Activated T-cell treated with anti-CD3 and anti-CD28 coated beads for 24 hours (primary cell): ENCODE measurements at places on chromosomes 4 and X.

DNA sequence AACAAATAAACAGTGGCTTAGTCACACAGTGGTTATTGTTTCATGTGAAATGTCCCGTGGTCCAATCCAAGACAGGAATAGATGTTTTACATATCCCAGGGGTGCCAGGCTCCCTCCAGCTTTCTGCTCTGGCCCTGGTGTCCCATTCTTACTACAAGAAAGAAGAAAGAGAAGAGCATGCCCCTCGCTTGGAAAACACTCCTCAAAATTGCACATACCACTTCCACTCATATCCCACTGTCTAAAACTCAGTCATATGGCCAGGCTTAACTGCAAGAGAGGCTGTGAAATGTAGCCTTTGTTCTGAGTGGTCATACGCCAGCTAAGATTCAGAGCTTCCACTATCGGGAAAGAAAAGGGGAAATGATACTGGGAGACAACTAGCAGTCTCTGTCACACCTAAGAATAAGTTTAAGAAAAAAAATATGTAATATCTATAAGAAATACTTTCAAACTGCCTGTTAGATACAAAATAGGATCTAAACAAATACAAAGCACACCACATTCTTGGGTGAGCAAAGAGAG is 306.8 kb upstream of the FAM241A start:
- DNase-seq = no peak

GRCh38 chr4:56271131-56271530 is 116.2 kb downstream of the AASDH start:
- DNase-seq = no peak

DNA sequence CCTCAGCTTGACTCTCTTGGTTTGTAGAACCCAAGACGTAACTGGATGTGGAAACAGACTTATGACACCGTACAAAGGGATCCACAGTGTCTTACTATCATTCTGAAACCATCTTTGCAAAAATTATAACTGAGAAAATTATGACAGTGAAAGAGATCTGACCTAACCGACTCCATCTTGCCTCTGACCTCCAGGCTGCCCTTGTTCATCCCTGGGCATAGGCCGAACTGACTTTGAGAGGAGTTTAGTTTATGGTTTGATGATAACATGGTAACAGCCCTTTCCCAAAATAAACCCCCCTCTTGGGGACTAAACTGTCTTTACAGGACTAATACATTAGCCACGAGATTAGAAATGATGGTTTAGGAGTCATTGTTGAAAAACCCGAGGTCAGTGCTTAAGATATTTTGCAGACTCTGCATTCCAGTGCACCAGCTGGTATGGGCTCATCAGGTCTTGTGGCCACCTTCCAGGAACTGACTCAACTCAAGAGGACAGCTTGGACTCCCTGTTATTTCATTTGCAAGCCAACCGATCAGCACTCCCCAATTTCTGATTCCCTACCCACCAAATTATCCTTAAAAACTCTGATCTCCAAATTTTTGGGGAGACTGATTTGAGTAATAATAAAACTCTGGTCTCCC is 49.6 kb downstream of the CASP3 start:
- no peak for DNase-seq

- DNase-seq = peak; percentile 11
Measured at GRCh38 chr4:7194251-7195140, 2.2 kb downstream of the SORCS2 start.

DNA sequence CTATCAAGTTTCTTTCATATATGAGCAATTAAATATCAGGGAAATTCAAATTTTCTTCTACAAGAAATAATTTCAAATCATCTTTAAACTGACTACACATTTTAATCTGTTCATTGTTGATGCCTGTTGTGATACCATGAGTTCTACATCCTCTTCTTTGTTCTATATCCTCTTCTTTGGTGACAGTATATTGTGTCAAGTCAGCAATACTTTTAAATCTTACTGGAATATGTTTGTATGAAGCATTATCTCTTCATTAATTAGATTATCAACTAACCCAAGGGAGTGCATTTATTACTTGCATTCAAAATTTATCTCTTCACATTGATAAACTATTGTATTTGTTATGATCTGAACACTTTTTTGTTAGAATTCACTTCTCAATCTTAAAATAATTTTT is 275.0 kb upstream of the INTU start:
- DNase-seq = no peak

- DNase-seq = no peak
Measured at GRCh38 chr4:151962138-151962823, 201.5 kb upstream of the GATB start.

GRCh38 chrX:125681058-125681457 is 361.4 kb downstream of the TEX13C start:
- no peak for DNase-seq

DNA sequence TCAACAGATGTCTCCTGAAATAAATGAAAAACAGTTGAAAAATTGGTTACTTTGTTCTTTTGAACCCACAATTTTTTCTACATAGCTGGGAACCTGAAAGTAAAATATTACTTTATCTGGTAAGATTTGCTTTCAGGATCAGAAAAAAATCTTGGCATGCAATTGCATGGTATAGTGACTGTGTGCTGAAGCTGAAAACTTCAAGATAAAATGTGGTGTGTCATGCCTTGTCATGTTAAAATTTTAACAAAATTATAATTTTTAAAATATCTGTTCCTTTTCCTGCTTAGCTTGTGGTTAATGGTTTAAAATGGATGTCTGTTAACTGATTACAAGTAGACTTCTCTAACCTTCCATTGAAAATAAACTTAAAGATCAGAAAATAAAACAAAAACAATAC is 904.8 kb downstream of the PDHA2 start:
- DNase-seq = no peak

- no peak for DNase-seq
Measured at GRCh38 chr4:142091691-142092182, 455.4 kb downstream of the IL15 start.

DNA sequence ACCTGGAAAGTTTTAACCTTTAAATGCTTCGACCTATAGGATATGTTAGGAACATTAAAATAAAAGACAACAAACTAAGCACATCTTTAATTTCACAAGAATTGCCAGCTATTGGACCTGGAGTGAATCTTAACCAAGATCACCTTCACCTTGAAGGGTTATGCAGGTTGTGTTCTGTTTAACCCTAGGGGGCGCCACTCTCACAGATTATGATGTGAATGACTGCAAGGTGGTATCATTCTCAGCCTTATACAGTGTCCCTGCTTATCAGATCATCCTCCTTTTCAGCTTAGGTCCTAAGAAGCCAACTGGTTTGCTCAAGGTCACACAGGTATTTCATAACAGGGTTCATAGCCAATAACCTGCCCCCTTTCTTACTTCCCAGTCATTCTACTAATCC is 23.5 kb downstream of the INTS6L start:
- DNase-seq = peak; percentile 4

GRCh38 chrX:68133181-68133580 is 300.1 kb downstream of the OPHN1 start:
- DNase-seq = no peak

- no peak for DNase-seq
Measured at GRCh38 chrX:18537524-18537923, 112.1 kb downstream of the CDKL5 start.

GRCh38 chr4:159305129-159305528 is 202.2 kb downstream of the RAPGEF2 start:
- no peak for DNase-seq

DNA sequence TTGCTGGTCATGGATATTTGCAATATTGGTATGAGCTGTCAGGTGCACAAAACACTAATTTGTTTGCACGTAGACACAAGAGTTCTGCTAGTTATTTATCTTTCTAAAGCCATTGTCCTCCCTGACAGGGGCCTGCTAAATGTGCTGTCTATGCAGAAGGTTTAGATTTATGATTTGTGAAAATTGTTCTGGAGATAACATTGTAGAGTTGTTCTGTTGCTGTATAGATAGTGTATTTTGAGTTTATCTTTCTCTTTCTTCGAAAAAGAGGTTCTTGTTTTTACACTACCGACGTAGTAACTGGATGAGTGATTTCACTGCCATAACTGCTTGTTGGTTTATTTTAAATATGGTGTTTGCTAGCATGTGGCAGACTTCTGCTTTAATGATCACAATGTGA is 28.5 kb upstream of the FGG start:
- no peak for DNase-seq

DNA sequence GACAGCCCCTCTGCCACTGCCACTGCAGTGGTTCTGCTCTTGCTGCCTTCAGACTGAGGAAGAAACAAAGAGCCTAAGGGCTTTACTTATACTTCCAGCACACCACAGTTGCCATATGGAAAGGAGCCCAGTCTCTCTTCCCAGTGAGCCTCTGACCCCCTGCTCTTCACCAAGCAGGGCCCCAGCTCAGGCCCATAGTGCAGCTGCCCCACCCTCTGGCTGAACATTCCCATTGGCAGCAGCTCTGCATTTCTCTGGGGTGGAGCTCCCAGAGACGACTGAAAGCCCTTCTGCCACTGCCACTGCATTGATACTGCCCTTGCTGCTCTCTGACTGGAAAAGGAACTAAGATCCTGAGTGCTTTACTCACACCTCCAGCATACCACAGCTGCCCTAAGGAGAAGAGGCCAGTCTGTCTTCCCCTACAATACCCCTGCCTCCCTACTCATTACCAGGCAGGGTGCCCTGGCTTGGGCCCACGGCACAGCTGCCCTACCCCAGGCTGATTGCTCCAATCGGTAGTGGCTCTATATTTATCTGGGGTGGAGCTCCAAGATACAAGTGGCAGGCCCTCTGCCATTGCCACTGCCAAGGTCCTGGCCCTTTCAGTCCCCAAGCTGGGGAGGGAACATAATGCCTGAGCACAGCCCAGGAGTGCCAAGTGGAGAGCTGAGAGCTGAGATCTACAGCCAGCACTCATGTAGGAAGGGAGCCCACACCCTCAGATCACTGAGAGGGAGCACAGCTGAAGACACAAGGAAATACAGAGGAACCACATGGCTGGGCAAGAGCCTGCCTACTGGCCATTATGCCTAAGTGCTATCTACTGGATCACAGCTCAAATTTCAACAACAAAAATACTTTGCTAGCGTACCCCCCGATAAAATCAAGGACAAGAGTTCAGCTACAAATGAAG is 36.0 kb downstream of the AWAT2 start:
- DNase-seq = no peak

- no peak for DNase-seq
Measured at GRCh38 chr4:519885-520682, 21.1 kb downstream of the PIGG start.

DNA sequence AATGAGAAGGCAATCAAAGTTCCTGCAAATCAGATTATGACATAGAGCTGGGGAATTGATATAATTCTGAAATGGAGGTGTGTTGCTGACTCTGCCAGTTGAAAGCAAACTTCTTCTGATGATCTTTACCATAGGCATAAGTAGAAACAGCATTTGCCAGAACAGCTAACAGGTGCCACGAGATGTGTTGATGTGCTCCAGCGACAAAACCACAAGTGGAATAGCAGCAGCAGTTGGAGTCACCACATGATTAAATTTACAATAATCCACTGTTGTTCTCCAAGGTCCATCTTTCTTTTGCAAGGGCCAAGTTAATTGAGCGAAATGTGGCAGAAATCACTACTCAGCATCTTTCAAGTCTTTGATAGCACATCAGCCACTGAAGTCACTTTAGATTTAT is 3.7 kb upstream of the OSTC start:
- DNase-seq = no peak

DNA sequence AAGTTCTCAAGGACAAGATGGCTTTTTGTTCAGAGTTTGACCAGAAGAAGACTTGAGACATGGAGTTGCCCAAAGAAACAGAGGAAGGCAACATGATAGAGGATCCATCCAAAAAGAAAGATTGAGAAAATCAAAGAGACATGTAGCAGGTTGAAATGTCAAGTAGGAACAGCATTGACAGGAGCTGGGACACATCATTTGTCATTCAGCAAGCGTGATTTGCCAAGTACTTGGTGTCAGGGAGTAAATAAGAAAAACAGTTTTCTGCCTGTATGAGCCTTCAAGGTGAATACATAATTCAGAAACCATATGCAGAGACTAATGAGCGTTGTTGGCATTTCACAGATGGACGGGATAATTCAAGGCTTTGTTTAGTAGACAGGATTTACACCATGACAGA is 11.2 kb downstream of the SMIM31 start:
- DNase-seq = no peak

- DNase-seq = peak; percentile 44
Measured at GRCh38 chr4:38160487-38161207, 200.4 kb downstream of the PTTG2 start.

DNA sequence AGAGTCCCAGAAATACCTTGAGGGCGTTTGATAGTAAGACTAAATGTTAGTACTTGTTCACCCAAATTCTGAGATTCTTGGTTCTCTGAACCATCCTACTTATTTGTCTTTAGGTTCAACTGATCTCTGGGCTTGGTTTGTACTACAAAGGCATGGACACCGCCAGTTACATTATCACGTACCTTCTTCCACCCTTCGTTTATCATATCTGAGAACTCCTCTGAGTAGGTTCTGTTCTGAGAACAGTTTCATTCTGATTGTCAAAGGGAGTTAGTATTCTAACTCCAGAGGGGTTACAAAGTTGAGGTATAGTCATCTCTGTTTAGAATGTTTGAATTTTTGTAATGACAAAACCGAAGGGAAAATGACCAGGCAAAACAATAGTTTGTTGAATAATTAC is 19.3 kb downstream of the ZFX start:
- DNase-seq = no peak

DNA sequence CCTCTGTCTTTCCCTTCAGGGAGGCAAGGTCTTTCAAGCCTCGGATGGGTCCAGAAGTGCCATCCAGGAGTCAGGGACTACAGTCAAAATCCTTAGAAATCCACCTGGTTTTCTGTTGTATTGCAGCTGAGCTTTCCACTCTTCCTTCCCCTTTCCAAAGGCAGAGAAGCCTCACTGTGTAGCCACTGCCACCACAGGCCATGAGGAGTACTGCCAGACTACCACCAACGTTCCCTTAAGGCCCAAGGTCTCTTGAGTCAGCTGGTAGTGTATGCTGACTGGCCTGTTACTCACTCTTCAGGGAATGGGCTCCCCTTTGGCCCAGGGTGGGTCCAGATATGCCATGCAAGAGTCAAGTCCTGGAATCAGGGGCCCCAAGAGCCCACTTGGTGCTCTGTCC is 1454.1 kb downstream of the PCDH19 start:
- no peak for DNase-seq
